ENCODE measurements at places on chromosomes 13 and 19.

GRCh38 chr19:53947624-53948023 lies 15.1 kb upstream of the CACNG8 start:
- DNase-seq, result no peak

DNA sequence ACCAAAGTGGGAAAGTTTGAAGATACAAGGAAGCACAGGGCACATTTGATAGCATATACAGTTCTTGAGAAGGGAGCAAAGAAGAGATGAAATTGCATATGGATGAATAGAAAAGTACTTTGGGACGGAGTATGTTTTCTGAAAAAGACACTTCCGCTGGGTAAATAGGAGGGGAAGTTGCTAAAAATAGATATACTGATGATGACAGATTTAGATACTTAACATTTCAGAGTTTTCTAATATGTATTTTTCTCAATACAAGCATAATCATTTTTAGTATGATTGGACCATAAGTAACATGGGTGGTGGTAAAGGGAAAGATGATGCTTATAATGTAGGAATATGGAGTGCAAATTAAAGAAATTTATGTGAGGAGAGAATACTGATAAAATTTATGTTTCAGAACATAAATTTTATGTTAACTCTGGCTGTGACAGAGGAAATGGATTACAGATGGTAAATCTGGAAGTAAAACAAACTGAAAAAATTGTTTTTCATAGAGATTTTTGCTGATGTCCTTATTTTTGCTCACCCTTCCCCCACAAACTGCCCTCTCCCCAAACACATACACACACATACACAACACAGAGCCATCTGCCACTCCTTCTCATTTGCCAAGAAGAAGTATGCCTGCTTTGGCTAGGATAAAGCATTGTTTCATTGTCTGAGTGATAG lies 583.9 kb upstream of the MIR17HG start:
- peak; percentile 0 for DNase-seq

DNA sequence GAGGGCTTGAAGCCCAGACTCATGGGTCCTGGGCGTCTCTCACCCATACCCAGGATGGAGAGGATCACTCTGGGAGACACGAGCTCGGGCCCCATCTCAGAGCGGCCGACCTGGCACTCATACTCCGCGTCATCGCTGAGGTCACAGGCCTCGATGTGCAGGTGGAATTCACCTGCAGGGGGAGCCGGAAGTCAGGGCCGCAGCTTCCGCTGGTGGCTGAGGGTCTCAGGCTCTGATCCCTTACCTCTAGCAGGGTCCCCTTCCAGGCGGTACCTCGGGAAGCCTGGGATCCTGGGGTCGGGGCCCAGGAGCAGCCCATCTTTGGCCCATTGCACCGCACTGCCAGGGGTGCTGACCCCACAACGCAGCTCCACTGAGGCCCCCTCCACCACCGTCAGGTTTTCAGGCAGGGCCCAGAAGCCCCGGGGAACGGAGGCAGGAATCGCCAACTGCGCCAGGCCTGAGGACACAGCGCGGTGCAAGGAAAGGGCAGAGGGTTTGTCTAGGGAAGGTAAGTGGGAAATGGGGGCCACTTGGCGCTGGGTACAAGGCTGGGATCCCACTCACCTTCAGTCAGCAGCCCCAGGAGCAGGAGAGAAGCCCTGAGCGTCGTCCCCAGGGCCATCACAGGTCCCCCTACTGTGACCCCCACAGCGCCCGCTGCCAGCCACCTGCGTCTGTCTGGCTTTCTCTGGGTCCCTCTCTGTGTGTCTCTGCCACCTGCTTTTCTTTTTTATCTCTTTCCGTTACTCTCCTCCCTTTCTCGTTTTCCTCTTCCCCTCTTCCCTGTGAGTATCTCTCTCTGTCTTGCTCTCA lies 883 bp downstream of the NPHS1 start:
- no peak for DNase-seq

DNA sequence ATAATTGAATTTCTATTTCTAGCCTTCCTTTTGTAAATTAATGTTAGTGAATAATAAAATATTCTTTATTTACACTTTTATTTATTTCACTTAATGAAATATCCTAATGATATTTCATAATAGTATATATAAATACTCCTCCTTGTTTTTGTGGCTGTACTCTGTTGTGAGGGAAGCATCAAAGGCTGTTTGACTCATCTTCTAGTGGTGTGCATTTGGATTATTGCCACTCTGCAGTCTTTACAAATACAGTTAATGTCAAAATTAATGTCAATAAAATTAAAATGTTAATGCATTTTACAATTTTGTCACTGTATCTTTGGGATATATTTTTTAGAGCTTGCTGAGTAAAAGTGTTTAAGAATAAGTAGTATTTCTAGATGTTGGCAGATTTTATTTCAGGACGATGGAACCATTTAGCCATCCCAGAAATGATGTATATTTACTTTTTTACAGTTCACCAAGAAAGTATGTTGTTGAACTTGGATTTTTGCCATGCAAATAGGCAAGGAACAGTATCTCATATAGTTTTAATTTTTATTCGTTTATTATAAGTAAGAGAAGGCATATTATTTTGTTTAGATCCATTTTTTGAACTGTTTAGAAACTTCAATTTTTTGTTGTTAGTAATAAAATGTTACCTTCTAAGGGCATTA lies 281.2 kb upstream of the SLITRK6 start:
- no peak for DNase-seq

GRCh38 chr13:35549481-35549880 lies 73.0 kb upstream of the MAB21L1 start:
- peak; percentile 49 for DNase-seq

DNA sequence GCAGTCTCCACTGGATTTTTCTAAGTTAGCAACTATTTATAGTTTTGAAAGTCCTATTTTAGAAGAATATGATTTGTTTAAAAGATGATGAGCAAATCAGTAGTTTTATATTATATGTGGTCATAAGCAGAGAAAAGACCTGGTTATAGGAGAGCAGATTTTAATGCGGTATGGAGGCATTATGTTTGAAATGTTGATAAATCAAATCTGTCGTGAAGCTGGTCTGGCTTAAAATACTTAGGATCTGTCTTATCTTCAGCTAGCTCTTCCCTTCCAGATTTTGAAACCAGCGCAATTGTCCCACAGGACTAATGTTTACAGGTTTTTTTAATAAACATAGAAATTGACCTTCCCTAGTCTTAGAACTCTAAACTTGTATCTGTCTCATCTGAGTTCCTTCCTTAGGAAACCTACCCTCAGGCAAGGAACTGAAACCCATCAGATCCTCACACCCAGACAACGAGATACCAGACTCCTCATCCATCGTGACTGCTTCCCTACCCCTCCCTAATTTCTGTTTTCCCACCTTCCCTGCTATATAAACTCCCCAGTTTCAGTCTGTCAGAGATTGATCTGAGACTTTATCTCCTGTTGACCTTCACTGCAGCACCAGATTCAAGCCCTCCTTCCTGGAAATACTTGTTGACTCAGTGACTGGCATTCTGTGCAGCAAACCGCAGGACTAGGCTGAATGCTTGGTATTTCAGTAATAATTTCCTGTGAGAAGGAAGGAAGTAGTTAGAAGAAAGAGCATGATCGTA lies 37.8 kb upstream of the CXCL17 start:
- no peak for DNase-seq

- no peak for DNase-seq
Measured at GRCh38 chr19:9130965-9131364, 4.2 kb upstream of the OR7G3 start.

DNA sequence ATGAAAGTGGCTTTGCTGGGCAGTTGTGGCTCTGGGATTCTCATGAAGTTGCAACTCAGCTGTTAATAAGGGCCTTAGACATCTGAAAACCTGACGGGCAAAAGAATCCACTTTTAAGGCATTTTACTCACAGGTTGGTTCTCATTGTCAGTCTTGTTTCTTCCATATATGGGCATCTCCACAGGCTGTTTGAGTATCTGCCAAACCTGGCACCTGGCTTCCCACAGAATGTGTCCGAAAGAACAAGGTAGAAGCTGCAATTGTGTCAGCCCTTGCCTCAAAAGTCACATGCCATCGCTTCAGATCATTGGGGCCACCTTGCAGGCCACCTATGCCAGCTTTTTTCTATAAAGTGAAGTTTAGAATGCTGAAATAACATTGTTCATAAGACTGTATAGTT lies 102.4 kb downstream of the KCTD12 start:
- DNase-seq, result no peak

DNA sequence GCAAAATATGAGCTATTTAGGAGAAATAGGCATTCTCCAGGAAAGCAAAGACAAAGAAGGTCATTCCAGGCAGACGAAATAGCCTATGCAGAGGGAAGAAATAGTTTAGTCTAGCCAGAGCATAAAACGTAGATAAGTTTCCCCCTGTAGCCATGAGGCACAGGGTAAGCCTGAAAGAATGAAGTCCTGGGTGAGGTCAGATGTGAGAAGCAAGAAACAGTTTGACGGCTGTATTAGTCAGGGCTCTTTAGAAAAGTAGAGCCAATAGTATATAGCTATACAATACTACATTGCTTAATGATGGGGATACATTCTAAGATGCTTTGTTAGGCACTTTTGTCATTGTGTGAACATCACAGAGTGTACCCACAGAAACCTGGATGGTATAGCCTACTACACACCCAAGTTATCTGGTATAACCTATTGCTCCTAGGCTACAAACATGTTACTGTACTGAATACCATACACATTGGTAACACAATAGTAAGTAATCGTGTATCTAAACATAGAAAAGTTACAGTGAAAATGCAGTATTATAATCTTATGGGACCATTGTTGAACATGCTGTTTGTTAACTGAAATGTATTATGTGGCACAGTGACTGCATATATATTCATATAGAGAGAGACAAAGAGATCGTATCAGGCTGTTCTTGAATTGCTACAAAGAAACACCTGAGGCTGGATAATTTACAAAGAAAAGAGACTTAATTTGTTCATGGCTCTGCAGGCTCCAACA lies 59.3 kb upstream of the WDFY2 start:
- no peak for DNase-seq

GRCh38 chr13:73222627-73223305 lies 164.0 kb downstream of the KLF5 start:
- no peak for DNase-seq

GRCh38 chr13:68050761-68051160 lies 820.6 kb upstream of the PCDH9 start:
- DNase-seq, result peak; percentile 24

DNA sequence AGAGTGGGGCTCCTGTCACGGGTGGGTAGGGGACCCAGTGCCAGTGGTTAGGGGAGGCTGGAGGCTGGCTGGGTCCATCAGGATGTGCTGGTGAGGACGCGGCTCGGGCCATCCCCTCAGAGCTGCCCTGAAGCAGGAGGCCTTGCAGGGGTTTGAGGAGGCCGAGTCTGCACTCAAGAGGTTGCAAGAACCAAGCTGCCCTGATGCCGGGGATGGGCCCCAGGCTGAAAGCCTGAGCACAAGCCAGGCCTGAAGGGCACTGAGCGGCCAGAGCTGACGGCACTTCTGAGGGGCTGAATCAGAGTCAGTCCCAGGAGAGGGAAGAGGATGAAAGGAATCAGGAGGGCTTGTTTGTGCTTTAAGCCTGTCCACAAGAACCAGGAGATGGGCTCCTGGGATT lies 92.9 kb downstream of the RGCC start:
- no peak for DNase-seq

DNA sequence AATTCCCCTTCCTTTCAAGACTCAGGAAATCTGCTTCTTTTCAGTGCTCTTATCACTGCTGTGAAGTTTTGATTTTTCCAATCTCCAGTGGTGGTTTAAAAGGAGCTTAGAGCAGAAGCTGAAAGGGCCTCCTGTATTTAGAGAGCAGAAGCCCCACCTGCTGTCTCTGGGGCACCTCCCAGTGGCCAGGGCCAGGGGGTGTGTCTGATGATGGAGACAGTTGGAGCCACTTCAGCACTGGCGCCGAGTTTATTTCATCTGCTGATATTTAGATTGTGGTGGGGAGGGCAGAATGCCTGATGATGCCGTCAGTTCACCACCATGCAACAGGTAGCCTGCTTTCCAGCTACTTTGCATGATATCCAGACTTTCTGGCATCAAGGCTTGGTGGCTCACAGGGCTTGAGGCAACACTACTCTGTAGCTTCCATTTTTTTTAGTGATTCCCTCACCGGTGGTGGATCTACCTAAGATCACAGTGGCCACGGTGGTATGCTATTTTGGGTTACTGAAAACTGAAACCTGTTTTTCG lies 371.9 kb downstream of the KCNRG start:
- peak; percentile 78 for DNase-seq

- no peak for DNase-seq
Measured at GRCh38 chr19:55485439-55486011, 537 bp downstream of the NAT14 start.

DNA sequence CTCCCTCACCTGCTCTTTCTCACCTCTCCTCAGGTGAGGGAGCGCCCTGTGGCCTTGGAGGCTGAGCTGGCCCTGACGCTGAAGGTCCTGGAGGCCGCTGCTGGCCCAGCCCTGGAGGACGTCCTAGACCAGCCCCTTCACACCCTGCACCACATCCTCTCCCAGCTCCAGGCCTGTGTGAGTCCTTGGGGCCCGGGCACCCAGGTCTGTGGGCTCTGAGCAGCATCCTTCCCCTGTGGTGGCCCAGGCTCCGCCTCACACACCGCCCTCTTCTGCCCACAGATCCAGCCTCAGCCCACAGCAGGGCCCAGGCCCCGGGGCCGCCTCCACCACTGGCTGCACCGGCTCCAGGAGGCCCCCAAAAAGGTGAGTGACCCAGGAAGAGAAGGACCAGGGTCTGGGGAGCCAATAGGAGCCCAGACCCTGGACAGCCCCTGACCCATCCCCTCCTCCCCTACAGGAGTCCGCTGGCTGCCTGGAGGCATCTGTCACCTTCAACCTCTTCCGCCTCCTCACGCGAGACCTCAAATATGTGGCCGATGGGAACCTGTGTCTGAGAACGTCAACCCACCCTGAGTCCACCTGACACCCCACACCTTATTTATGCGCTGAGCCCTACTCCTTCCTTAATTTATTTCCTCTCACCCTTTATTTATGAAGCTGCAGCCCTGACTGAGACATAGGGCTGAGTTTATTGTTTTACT lies 1.9 kb downstream of the IFNL1 start:
- DNase-seq, result no peak

GRCh38 chr13:99797691-99798090 lies 173.9 kb downstream of the ZIC5 start:
- DNase-seq, result no peak

GRCh38 chr19:16649734-16650133 lies 10.2 kb downstream of the SMIM7 start:
- DNase-seq, result no peak

DNA sequence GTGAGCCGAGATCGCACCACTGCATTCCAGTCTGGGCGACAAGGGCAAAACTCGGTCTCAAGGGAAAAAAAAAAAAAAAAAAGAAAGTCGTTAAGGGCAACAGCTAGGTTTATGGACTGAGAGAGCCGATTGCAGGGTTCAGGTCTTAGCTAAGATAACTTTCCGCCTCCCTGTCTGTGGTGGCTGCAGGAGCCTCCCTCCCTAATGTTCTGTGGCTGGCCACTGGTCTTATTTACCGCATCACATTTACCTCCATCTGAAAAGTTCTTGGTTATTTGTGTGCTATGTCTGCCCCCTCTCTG lies 722 bp upstream of the CRTC1 start:
- DNase-seq, result no peak

DNA sequence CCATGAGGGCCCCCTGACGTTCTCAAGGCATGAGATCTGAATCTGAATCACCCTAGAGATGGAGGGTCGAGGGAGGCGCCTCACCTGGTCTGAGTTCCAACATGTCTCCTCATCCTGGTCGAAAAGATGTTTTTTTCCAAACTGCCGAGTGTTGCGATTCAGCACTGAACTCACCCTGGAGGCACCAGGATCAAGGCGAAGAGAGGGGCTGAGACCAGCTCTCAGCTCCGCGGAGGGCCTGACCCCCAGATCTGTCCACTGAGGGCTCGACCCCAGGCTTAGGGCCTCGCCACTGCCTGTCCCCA lies 555 bp downstream of the NR2C2AP start:
- DNase-seq, result no peak

GRCh38 chr19:8311461-8312260 lies 3.5 kb upstream of the CD320 start:
- no peak for DNase-seq

All from NCI-H446 (cell line).